CD8-positive, alpha-beta memory T cell (primary cell): ENCODE measurements at places on chromosomes 11 and 22. TPM values are rescaled to one million over a fixed set of nuclear protein-coding genes. Genes with fewer than 3 reads are reported as not detected.

GRCh38 chr11:111573821-111574249, 28.4 kb upstream of the SIK2 start:
- H3K36me3 ChIP-seq: no peaks in the 10 kb centered on the region
- no peak overlapping the region for H3K27ac ChIP-seq
- H3K4me1 ChIP-seq: no peaks in the 10 kb centered on the region
- no peak overlapping the region for H3K4me3 ChIP-seq
- no peak for DNase-seq

GPR83 gene
- not detected for total RNA-seq

DNA sequence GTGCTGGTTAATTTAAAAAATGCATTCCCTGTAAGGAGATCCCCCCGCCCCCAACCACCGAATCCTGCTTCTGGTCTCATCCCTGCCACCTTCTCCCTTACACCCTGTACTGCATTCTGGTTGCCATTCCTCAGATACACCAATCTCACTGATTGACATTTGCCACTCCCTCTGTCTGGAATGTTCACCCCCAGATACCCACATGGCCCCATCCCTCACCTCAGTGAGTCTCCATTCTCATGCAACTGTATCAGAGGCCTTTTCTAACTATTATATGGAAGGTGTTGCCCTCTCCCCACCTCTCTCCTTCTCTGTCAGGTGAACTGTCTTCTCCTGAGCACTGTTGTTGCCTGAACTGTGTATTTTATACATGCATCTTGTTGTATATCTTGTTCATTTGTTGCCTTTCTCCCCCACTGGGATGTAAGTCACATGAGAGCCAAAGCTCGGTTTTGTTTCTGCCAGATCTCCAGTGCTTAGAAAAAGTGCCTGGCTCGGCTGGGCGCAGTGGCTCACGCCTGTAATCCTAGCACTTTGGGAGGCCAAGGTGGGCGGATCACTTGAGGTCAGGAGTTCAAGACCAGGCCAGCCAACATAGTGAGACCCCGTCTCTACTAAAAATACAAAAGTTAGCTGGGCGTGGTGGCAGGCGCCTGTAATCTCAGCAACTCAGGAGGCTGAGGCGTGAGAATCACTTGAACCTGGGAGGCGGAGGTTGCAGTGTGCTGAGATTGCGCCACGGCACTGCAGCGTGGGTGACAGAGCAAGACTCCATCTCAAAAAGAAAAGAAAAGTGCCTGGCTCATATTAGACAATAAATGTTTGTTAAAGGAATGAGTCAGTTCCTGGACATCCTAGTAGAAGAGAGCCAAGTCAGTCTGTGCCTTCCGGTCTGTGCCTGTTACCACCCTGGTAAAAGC, 61.0 kb downstream of the TNRC6B start:
- no peak overlapping the region for H3K4me3 ChIP-seq
- no peak for DNase-seq
- no peaks in the 10 kb centered on the region for H3K27me3 ChIP-seq
- no peaks in the 10 kb centered on the region for H3K36me3 ChIP-seq
- peaks cover 62% of the 10 kb centered on the region for H3K4me1 ChIP-seq

- H3K27ac ChIP-seq: no peak overlapping the region
- no peaks in the 10 kb centered on the region for H3K36me3 ChIP-seq
- peaks cover 9% of the 10 kb centered on the region for H3K27me3 ChIP-seq
- DNase-seq: no peak
- no peak overlapping the region for H3K4me3 ChIP-seq
Measured at GRCh38 chr22:36212901-36213300, 11.3 kb upstream of the APOL4 start.

- DNase-seq: no peak
- peaks cover 5% of the 10 kb centered on the region for H3K4me1 ChIP-seq
- H3K27me3 ChIP-seq: no peaks in the 10 kb centered on the region
- peak overlapping the region; percentile 70 for H3K4me3 ChIP-seq
- H3K36me3 ChIP-seq: no peaks in the 10 kb centered on the region
Measured at GRCh38 chr22:28442264-28442710, 237.4 kb downstream of the TTC28 start.

GRCh38 chr11:4654635-4655369, 11.0 kb downstream of the OR51E1 start:
- H3K4me1 ChIP-seq: no peaks in the 10 kb centered on the region
- H3K27ac ChIP-seq: no peak overlapping the region
- no peaks in the 10 kb centered on the region for H3K36me3 ChIP-seq
- H3K4me3 ChIP-seq: no peak overlapping the region

SYT7 gene
- total RNA-seq: not detected

GRCh38 chr11:102110761-102111010, 439 bp downstream of the YAP1 start:
- H3K4me3 ChIP-seq: peak overlapping the region; percentile 26
- H3K27me3 ChIP-seq: peaks cover 11% of the 10 kb centered on the region

PLAAT5 gene
- 0.89 TPM for total RNA-seq

DNA sequence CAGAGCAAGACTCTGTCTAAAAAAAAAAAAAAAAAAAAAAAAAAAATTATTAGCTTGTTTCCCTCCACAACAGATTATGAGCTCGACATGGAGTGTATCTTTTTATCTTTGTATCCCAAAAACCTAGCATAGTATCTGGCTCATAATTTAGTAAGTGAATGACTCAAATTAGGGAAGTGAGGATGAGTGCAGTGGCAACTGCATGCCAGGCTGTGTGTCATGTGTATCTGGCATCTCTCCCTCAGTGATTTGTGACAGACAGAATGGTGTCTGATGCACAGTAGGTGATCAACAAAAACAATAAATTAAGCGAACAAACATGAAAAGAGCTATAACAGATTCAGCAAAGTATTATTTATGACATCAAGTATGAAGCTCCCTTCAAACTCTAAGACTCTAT, 7.2 kb downstream of the STK33 start:
- no peak overlapping the region for H3K4me3 ChIP-seq
- DNase-seq: no peak
- no peaks in the 10 kb centered on the region for H3K4me1 ChIP-seq

UCP3 gene
- 2.8 TPM for total RNA-seq

C11orf91 gene
- total RNA-seq: not detected

APBB1 gene
- total RNA-seq: 41.7 TPM

DNA sequence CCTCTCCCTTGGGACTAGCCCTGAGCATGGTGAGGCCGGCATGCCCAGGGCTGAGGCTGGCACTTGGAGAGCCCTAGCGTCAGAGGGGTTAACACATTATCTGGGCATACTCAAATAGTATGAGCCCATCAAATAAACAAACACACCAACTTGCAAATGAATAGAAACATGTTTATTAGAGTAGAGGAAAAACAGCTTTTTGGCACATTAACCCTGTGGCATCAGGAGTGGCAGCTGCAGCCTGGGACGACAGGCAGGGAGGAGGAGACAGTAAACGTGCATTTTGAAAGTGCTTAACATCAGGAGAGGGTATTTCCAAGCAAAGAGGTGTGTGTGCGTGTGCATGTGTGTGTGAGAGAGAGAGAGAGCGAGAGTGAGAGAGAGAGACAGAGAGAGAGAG, 684.9 kb downstream of the NTM start:
- no peaks in the 10 kb centered on the region for H3K27me3 ChIP-seq
- H3K27ac ChIP-seq: no peak overlapping the region
- no peaks in the 10 kb centered on the region for H3K4me1 ChIP-seq
- H3K36me3 ChIP-seq: no peaks in the 10 kb centered on the region
- no peak overlapping the region for H3K4me3 ChIP-seq
- DNase-seq: no peak

GRCh38 chr11:66725647-66726046, 3.4 kb downstream of the SPTBN2 start:
- H3K4me1 ChIP-seq: peaks cover 7% of the 10 kb centered on the region
- no peak overlapping the region for H3K4me3 ChIP-seq
- no peak for DNase-seq
- no peak overlapping the region for H3K27ac ChIP-seq
- H3K27me3 ChIP-seq: peaks cover 35% of the 10 kb centered on the region

DNA sequence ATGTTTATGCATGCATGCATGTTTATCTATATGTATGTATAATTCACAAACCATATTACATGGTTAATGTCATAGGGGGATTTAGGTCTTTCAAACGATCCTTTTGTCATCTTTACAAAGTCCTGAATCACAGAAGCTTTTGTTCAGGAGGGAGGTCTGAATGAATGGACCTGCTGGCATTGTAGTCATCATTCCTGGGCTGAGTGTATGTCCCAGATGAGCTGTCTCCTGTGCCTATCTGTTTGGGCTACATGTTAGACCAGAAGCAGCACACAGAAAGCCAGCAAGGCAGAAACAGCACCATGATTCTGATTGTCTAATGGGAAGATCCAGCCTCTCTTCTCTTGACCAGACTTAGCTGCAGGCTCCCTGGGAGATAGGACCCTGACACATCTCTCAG, 69.5 kb downstream of the ADM start:
- H3K4me3 ChIP-seq: no peak overlapping the region
- H3K4me1 ChIP-seq: no peaks in the 10 kb centered on the region
- H3K27ac ChIP-seq: no peak overlapping the region
- H3K27me3 ChIP-seq: no peaks in the 10 kb centered on the region
- no peak for DNase-seq

DNA sequence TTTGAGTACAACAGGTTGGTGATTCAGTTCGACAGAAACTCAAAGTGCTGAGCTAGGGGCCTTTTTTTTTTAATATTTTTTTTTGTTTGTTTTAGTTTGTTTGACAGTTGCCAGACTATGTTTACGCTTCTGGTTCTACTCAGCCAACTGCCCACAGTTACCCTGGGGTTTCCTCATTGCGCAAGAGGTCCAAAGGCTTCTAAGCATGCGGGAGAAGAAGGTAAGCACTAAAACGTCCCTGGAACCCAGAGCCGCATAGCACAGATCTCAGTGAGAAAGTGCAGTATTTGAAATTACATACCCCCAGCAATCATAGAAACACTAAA, 649 bp downstream of the PRRG4 start:
- no peak overlapping the region for H3K4me3 ChIP-seq
- DNase-seq: no peak
- H3K36me3 ChIP-seq: no peaks in the 10 kb centered on the region

SLC37A4 gene
- total RNA-seq: 22.7 TPM

- H3K4me1 ChIP-seq: peaks cover 26% of the 10 kb centered on the region
- H3K36me3 ChIP-seq: peaks cover 46% of the 10 kb centered on the region
- no peak overlapping the region for H3K27ac ChIP-seq
- no peaks in the 10 kb centered on the region for H3K27me3 ChIP-seq
- DNase-seq: no peak
Measured at GRCh38 chr11:129864811-129865210, 30.6 kb downstream of the NFRKB start.

DNA sequence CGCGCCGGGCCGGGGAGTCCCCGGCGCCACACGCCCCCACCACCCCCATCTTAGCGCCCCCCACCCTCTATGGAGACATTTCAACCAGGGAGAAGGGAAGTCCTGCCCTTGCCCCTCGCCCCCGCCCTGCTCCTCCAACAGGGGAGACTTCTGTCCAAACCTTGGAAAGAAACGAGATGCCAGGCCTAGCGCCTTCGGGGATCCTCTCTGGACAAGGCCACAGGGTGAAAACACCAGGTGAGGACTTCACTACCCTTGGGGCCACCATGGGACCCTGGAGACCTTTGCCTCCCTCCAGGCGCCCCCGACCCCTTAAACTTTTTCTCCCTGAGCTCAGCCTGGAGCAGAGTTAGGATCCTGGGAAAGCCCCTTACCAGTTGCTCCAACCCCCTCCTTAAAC, 11.6 kb upstream of the NPAS4 start:
- H3K27ac ChIP-seq: no peak overlapping the region
- peaks cover 3% of the 10 kb centered on the region for H3K4me1 ChIP-seq
- H3K4me3 ChIP-seq: no peak overlapping the region
- no peak for DNase-seq

DNA sequence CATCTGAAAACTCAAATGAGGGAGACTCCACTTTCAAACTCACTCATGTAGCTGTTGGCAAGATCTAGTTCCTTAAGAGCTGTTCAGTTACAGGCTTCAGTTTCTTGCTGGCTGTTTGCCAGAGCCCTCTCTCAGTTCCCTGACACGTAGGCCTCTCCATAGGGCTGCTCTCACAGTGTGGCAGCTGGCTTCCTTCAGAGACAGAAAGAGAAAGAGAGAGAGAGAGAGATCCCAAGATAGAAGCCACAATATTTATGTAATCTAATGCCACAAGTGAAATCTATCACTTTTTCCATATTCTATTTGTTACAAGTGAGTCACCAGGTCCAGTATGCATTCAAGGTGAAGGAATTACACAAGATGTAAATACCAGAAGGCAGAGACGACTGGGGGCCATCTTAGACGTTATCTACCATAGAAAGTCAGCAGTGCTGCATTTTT, 168.8 kb downstream of the RCN1 start:
- H3K27ac ChIP-seq: no peak overlapping the region
- no peaks in the 10 kb centered on the region for H3K4me1 ChIP-seq
- H3K36me3 ChIP-seq: no peaks in the 10 kb centered on the region
- H3K27me3 ChIP-seq: no peaks in the 10 kb centered on the region
- DNase-seq: no peak

IGLL1 gene
- not detected for total RNA-seq

DNA sequence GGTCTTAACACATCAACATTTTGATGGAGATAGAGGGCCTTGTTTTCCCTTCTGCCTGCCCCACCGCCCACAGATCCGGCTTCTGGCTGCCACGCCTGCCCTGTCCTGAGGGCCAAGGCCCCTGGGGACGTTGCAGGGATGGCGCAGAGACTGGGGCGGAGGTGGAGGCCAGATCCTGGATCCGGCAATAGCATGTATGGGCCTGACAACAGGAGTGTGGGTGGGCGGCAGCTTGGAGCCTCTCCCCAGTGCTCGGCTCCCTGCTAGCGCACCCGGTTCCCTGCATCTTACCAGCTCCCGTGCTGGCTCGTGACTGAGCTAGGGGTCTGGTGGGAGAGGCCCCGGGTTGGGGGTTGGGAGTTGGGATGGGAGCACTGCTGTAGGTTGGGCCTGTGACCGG, 95.6 kb downstream of the ZBTB16 start:
- H3K27ac ChIP-seq: no peak overlapping the region
- no peak overlapping the region for H3K4me3 ChIP-seq
- H3K36me3 ChIP-seq: no peaks in the 10 kb centered on the region
- DNase-seq: no peak
- peaks cover 27% of the 10 kb centered on the region for H3K4me1 ChIP-seq

GRCh38 chr22:41360126-41360525, 21.6 kb upstream of the TEF start:
- no peaks in the 10 kb centered on the region for H3K4me1 ChIP-seq
- H3K4me3 ChIP-seq: no peak overlapping the region
- no peaks in the 10 kb centered on the region for H3K27me3 ChIP-seq
- H3K27ac ChIP-seq: no peak overlapping the region
- DNase-seq: no peak
- peaks cover 6% of the 10 kb centered on the region for H3K36me3 ChIP-seq

DNA sequence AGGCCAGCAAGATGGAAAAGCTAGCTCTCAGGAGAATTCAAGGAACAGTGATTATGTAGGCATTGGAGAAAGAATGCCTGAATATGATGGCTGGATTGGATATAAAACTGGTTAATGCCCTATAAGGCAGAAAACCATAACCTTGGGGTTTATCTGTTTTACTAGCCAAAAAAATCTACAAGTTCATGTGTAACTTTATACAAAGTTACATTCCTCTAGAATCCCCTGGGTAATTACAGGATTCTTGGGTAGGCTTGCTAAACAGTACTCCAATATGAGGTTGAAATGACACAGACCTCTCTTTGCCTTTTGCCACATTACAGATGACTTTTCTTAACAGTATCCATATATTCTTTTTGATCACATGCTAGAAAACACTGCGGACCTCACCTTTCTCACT, 26.0 kb downstream of the TSPAN18 start:
- no peak overlapping the region for H3K4me3 ChIP-seq
- no peak overlapping the region for H3K27ac ChIP-seq
- H3K27me3 ChIP-seq: no peaks in the 10 kb centered on the region
- H3K36me3 ChIP-seq: no peaks in the 10 kb centered on the region
- peaks cover 15% of the 10 kb centered on the region for H3K4me1 ChIP-seq

GRCh38 chr11:92588393-92588792, 363.8 kb downstream of the FAT3 start:
- H3K36me3 ChIP-seq: no peaks in the 10 kb centered on the region
- no peaks in the 10 kb centered on the region for H3K4me1 ChIP-seq
- no peak for DNase-seq
- no peak overlapping the region for H3K4me3 ChIP-seq
